ENCODE measurements at places on chromosomes 7 and 10.
A peak's percentile ranks its signal among the peaks of the same experiment; 100 is the strongest.

- no peak overlapping the region for H3K27ac ChIP-seq
- H3K27me3 ChIP-seq: no peaks in the 10 kb centered on the region
- no peak overlapping the region for H3K4me3 ChIP-seq
- DNase-seq: no peak
- H3K4me1 ChIP-seq: no peaks in the 10 kb centered on the region
Measured at GRCh38 chr7:131533566-131534561, 22.6 kb downstream of the PODXL start.

DNA sequence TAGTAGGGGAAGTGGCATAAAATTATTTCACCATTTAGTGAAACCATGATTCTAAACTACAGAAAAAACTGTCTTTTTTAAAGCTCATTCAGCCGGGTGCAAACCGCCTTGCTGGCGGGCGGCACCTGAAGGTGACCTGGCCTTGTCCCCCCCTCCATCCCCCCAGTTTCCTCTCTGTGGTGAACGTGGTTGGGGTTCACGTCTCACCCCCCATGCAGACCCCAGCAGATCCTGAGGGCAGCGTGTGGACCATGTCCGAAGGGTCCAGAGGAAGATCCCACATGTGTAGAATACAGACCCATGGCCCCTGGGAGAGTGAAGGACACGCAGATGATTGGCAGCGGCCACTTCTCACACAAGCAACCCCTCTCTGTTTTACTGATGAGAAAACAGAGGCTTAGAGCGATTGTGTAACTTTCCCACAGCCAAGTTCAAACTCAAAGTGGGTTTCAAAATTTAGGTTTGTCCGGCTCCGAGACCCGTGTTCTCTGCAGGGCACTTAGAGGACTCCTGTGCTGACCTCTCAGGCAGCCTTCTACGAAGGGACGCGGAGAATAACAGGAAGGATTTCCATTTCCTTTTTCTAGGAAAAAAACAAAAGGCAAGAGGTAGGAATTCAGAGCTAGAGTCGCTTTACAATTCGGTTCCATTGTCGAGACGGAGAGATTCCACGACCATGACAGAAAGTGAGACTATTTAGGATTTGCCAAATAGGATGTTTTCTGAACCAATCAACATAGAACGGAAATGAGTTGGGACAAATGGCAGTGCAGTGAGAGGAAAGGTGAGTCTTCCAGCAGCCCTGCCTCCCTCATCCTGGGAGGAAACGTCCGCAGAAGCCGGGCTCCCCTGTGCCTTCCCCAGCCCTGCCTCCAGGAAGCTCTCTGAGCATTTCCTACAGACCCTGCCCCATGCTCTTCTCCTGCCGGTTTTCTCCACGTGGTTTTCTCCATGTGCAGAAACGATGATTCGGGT lies 67.6 kb upstream of the PITRM1 start:
- no peak overlapping the region for H3K27ac ChIP-seq
- no peak for DNase-seq
- H3K36me3 ChIP-seq: no peaks in the 10 kb centered on the region
- no peaks in the 10 kb centered on the region for H3K27me3 ChIP-seq
- no peaks in the 10 kb centered on the region for H3K4me1 ChIP-seq

GRCh38 chr10:70679498-70679897 lies 7.2 kb downstream of the ADAMTS14 start:
- no peak overlapping the region for H3K27ac ChIP-seq
- H3K4me3 ChIP-seq: no peak overlapping the region
- H3K4me1 ChIP-seq: no peaks in the 10 kb centered on the region
- DNase-seq: no peak

DNA sequence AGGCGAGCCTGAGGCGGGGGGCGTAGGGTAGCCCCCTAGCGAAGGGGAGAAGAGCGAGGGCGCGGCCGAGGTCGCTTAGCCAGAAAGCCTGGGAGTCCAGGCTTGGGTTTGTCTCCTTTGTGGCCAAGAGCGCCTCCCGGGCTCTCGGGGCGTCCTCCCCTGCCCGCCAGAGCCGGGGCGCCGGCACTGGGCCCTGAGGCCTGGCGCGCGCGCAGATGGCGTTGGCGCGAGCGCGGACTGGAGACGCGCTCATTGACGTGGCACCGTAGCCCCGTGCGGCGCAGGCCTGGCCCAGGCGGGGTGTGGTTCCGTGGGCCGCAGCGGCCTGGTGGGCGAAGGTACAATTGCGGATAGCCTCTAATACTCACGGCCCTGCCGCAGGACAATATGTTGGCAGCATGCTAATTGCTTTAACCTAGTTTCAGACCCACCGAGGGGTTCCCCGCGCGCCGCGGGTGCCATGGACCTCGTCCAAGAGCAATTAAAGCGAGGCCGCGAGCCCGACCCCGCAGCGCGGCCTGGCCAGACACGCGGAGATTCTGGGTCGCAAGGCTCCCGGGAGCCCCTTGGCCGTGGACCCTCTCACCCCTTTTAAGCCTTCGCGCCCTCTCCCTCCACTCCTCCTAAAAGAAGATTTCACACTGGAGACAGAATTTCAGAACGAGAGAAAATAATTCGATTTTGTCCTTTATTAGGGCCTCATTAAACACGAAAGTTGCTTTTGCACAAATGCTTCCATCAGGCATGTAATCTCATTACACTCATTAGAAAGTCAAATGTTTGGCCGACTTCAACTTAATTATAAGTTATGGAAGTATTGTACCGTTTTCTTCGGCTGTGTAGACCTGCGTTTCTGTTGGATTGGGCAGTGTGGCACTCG lies 3.1 kb downstream of the PTF1A start:
- H3K4me1 ChIP-seq: peaks cover 29% of the 10 kb centered on the region
- H3K27me3 ChIP-seq: no peaks in the 10 kb centered on the region
- H3K36me3 ChIP-seq: no peaks in the 10 kb centered on the region
- H3K27ac ChIP-seq: no peak overlapping the region

GRCh38 chr7:44401692-44402091 lies 76.3 kb upstream of the CAMK2B start:
- no peaks in the 10 kb centered on the region for H3K4me1 ChIP-seq
- H3K27me3 ChIP-seq: no peaks in the 10 kb centered on the region
- H3K36me3 ChIP-seq: peaks cover 14% of the 10 kb centered on the region
- H3K27ac ChIP-seq: no peak overlapping the region
- no peak overlapping the region for H3K4me3 ChIP-seq
- no peak for DNase-seq

DNA sequence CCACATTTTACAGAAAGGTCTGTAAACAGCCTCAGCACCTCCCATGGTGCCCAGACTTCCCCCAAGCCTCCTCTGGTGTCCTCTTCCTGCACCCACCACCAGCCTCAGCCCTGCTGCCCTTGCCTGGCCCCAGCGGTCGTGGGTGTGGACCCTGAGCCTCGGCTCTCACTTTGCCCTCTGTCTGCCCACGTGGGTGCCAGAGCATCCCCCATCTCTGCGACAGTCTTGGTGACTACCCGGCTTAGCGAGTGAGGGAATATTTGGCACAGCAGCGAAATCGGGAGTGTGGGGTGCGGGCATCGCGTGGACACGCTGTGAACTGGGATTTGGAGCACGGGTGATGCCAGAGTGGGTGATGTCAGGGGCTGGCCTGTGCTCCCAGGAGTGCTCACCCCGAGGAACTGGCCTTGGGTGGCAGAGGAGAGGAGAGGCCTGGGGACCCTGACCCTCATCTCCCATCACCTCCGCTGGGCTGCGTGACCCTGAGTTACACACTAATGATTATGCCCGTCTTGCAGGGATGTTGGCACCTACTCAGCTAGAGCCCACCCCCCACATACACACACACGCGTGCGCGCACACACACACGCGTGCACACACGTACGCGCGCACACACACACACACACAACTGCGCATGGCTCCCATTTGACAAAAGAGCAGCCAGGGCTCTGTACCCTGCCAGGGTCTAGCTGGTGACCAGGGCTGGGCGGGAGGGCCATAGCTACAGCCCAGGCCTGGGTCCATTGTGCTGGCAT lies 8.7 kb downstream of the ELFN1 start:
- peaks cover 64% of the 10 kb centered on the region for H3K27me3 ChIP-seq
- no peaks in the 10 kb centered on the region for H3K4me1 ChIP-seq
- H3K36me3 ChIP-seq: no peaks in the 10 kb centered on the region
- DNase-seq: no peak
- H3K27ac ChIP-seq: no peak overlapping the region

- H3K4me1 ChIP-seq: peaks cover 16% of the 10 kb centered on the region
- no peak overlapping the region for H3K27ac ChIP-seq
- H3K27me3 ChIP-seq: peaks cover 44% of the 10 kb centered on the region
- no peak overlapping the region for H3K4me3 ChIP-seq
- H3K36me3 ChIP-seq: no peaks in the 10 kb centered on the region
- DNase-seq: peak; percentile 47
Measured at GRCh38 chr10:43221419-43222209, 45.3 kb downstream of the RASGEF1A start.

- no peak overlapping the region for H3K27ac ChIP-seq
- no peaks in the 10 kb centered on the region for H3K27me3 ChIP-seq
- no peaks in the 10 kb centered on the region for H3K36me3 ChIP-seq
- DNase-seq: no peak
- H3K4me3 ChIP-seq: no peak overlapping the region
Measured at GRCh38 chr7:41029072-41029499, 673.8 kb downstream of the INHBA start.

DNA sequence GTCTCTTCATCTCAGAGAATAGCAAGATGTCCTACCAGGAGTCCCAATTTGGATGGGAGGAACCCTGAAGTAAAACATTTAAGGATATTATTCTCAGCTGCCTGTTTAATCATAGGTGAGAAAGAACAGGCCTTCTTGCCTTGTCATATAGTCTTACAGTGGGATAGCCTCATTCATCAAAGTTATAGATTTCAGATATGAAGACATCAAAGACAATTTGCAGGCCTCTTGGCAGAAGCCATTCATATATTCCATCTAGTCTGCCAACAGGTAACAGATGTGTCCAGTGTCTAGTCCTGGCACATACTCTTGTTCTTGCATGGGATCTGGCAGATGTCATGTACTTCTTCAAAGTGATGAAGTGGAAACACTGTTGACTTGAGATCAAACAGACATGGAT lies 601.3 kb upstream of the GHITM start:
- DNase-seq: no peak
- no peaks in the 10 kb centered on the region for H3K4me1 ChIP-seq
- no peaks in the 10 kb centered on the region for H3K36me3 ChIP-seq
- no peak overlapping the region for H3K27ac ChIP-seq

DNA sequence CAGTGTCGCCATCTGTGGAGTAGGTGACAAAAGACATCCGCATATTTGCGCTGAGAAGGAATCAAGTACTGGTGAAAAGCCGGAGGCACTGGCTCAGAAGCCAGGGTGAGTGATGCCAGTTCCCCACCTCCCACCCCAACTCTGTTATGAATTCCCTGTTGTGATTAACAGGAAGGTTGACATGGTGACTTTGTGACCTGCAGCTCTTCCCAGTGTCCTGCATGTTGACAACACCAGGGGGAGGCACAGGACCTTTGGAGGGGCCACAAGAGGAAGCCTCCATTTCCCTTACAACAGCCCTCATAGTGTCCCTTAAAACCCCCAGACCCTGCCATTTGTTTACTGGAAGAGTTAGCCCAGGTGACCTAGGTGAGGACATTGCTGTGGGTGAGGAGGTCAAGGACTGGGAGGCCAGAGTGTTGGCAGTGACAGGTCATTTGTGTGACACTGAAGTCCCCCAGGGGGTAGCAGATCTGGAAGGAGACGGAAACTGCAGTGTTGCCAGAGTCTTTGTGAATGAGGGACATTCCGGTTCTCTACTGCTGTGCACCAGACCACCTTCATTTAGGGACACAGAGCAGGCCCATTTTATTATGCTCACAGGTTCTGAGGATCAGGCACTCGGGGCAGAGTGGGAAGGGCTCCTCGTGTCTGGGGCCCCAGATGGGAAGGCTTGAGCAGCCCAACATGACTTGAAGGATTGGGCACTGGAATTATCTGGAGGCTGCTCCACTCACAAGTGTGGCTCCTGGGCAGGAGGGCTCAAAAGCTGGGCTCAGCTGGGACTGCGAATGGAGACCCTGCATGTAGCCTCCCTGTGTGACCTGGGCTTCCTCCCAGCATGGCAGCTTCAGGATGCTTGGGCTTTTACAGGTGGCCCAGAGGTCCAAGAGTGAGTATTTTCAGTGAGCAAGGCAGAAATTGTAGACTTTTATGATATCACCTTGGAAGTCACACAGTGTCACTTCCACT lies 13.0 kb upstream of the ANTXRL start:
- H3K4me1 ChIP-seq: no peaks in the 10 kb centered on the region
- H3K27me3 ChIP-seq: no peaks in the 10 kb centered on the region
- no peaks in the 10 kb centered on the region for H3K36me3 ChIP-seq
- H3K4me3 ChIP-seq: no peak overlapping the region

GRCh38 chr7:133691727-133692610 lies 435.2 kb upstream of the LRGUK start:
- H3K36me3 ChIP-seq: no peaks in the 10 kb centered on the region
- no peak overlapping the region for H3K27ac ChIP-seq
- H3K27me3 ChIP-seq: no peaks in the 10 kb centered on the region

GRCh38 chr10:49602380-49603023 lies 7.6 kb upstream of the SLC18A3 start:
- H3K27ac ChIP-seq: no peak overlapping the region
- peak; percentile 31 for DNase-seq
- H3K36me3 ChIP-seq: no peaks in the 10 kb centered on the region
- no peaks in the 10 kb centered on the region for H3K27me3 ChIP-seq
- H3K4me3 ChIP-seq: no peak overlapping the region

- H3K27ac ChIP-seq: no peak overlapping the region
- H3K27me3 ChIP-seq: no peaks in the 10 kb centered on the region
- no peak overlapping the region for H3K4me3 ChIP-seq
Measured at GRCh38 chr10:127148066-127148932, 48.1 kb downstream of the INSYN2A start.
